Breast epithelium (tissue), 4 donors: ENCODE measurements at places on chromosomes 2 and 18. TPM values are rescaled to one million over a fixed set of nuclear protein-coding genes. Genes with fewer than 3 reads are reported as not detected.

GRCh38 chr2:25835906-25836305, 42.4 kb downstream of the ASXL2 start:
- no peak overlapping the region for H3K4me3 ChIP-seq
- DNase-seq, result no peak
- no peaks in the 10 kb centered on the region for H3K27me3 ChIP-seq
- no peaks in the 10 kb centered on the region for H3K36me3 ChIP-seq
- H3K4me1 ChIP-seq, result no peaks in the 10 kb centered on the region
- no peak overlapping the region for H3K27ac ChIP-seq

DNA sequence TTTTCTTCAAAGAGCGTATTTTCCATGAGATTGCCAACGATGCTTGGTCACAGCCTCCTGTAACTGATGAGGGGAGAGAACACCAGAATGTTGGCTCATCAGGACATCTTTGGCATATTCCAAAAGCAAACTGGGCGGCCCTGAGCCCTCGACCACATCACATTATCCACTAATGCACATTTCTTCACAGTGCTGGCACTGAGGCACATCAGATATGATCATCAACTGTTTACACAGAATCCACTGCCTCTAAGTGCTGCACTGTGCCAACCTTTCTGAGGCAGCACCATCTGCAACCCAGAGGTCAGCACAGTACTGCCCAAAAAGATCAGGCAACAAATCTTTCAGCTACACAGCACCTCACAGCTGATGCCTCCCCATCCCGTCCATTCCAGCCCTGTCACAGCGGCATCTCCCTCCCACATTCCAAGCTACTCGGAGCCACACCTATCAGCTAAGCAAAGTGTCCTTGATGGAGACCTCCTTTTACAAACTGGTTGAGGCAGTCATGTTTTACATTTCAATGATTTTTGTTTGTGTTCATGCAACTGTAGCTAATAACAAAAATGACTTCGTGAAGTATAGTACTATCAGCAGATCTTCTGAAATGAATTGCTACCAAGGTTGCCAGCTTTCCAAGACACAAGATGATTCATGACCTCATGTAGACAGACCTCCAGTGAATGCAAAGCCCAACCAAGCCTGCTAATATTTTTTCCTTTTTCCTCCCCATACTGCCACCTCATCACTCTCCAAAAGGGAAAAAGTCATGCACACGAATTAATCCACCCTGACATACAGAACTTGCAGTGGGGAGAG, 32.3 kb downstream of the MYO5B start:
- H3K4me1 ChIP-seq, result no peaks in the 10 kb centered on the region
- no peaks in the 10 kb centered on the region for H3K27me3 ChIP-seq
- no peaks in the 10 kb centered on the region for H3K36me3 ChIP-seq
- no peak overlapping the region for H3K4me3 ChIP-seq
- no peak for DNase-seq

DNA sequence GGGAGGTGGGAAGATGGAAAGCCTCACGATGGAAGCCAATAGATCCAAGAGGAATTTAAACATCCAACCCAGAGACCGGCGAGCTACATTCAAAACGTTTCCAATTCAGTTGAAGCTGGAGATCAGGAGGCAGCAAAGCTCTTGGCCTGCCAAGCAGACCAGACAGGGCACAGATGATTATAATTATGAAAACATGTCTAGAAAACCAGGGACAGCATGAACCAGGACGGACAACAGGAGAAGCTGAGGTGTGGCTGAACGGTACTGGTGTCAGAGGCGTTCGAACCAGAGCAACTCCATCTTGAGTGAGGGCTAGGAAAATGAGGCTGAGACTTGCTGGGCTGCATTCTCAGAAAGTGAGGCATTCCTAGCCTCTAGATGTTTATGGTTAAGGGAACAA, 102.2 kb upstream of the CCDC150 start:
- H3K4me1 ChIP-seq, result no peaks in the 10 kb centered on the region
- no peak for DNase-seq
- H3K36me3 ChIP-seq, result no peaks in the 10 kb centered on the region
- no peak overlapping the region for H3K27ac ChIP-seq
- no peaks in the 10 kb centered on the region for H3K27me3 ChIP-seq

DNA sequence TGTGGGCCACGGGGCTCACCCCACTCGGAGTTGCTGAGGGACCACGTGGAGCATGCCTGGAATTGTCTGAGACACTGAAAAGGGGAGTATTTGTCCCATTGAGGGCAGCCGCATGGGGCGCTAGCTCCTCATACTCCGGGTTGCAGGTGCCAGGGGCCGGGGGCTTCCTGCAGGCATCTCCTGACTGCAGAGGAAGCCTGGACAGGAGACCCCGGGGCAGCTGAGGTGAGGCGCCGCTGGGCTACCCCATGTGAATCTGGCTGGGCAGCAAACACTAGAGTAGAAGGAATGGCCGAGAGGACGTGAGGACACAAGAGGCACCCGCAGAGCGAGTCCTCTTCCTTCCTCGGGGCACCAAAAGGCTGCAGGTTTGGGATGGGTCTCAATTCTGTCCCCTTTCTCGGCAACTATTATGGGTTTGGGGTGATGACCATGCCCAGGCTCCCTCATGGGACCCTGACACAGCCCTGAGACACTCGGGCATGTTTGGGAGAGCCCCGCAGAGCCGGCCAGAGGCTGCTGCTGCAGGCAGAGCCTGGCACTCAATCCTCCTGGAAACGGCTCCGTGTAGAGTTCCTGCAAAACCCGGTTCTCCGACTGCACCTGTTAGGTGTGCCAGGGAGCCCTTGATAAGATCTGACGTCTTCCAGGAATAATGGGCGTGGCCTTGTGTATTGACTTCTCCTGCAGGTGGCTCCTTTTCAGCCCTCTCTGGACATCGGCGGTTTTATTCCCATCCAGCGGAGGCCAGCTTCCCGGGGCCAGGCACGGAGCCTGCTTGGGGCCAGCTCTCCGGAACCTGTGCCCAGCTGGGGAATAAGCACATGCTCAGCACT, 77.0 kb downstream of the CTIF start:
- H3K27ac ChIP-seq, result no peak overlapping the region
- H3K4me3 ChIP-seq, result no peak overlapping the region
- no peaks in the 10 kb centered on the region for H3K27me3 ChIP-seq
- no peaks in the 10 kb centered on the region for H3K36me3 ChIP-seq

Gene CABYR
- 4.5 TPM for total RNA-seq

Gene CDH2
- total RNA-seq, result 1.8 TPM

Gene IL1RL2
- 5.9 TPM for total RNA-seq

Gene FMNL2
- total RNA-seq, result 40.0 TPM

Gene ALPP
- not detected for total RNA-seq
